ENCODE measurements at places on chromosomes 2 and 18.

DNA sequence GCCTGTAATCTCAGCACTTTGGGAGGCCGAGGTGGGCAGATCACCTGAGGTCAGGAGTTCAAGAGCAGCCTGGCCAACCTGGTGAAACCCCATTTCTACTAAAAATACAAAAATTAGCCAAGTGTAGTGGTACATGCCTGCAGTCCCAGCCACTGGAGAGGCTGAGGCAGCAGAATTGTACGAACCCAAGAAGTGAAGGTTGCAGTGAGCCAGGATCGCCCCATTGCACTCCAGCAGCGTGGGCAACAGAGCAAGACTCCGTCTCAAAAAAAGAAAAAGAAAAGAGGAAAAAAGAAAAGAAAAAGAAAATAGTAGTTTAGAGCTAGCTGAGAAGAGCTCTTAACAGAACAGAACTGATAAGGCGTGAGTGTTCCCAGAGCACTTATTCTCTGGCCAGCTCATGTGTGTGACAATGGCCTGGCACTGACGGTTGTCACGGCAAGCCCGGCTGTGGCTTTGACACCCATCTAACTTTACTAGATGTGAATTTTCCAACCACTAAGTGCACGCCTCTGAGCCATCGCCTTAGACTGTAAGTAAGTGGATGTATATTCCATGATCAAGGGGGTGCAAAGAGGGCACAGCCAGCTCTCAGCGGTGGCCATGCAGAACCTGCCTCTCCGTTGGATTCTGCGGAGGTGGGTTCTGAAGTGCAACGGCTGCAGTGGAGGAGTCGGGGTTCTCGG is 80.0 kb downstream of the ZNF516 start:
- no peak for DNase-seq

- DNase-seq, result peak; percentile 11
These were observed 63.4 kb downstream of the FAM168B start for GRCh38 chr2:131029812-131030211.

DNA sequence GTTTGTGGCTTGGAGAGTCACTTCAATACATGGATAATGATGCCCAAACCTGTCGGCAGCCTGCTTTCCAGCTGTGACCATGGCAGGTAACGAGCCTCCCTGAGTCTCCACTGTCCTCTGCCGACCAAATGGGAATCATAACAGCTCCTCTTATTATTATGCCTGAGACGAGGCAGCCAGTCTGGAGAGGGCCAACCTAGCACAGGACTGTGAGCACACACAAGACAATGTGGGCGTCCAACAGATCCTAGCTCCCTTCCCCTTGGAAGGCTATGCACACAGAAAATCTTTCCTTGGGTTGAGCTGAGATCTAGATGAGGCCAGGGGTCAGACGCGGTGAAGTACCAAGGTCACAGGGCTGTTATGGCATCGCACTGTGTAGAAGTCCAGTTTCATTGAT is 890 bp upstream of the SLC4A3 start:
- DNase-seq, result no peak

DNA sequence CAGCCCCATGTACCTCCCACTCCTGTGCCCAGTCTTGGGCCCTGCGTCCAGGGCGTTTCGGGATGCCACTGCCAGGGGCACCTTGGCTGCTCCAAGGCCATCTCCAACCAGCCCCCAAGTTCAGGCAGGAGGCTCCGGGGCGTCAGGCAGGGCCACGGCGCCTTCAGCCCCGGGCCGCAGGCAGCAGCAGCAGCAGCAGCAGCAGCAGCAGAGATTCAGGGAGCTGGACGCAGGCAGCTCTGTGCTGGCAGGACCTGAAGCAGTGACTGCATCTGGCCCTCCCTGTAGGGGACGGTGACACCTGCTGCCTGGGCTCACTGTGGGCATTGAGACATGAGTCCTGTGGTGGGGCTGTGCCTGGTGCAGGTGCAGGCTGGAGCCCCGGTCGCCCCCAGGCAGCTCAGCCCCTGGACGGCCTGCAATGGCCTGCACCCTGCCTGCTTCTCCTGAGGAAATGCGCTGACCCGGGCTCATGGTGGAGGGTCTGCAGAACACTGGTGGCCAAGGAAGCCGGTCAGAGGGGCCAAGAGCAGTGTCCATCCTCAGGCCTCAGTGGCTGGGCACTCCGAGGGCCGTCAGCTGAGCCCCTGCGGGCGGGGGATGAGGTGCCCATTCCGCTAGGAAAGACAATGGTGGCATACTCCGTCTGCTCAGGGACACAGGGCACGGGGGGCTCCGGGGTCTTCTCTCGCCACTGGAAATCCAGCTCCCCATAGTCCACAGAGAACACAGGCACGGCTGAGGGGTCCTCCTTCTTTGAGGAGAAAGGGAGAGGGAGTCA is 8.0 kb downstream of the PDCD1 start:
- no peak for DNase-seq

DNA sequence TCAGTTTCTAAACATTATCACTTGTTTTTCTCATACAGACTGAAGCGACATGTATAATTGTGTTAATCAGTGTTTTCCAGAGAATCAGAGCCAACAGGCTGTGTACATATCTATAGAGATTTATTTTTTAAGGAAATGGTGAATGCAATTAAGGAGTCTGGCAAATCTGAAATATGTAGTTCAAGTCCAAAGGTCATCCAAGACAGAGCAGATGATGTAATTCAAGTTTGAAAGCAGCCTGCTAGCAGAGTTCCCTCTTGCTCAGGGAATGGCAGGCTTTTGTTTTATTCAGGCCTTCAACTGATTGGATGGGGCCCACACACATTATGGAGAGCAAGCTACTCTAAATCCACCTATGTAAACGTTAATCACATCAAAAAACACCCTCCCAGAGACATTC is 282.6 kb downstream of the CBLN2 start:
- DNase-seq, result no peak

GRCh38 chr18:42614619-42615293 is 500.7 kb downstream of the RIT2 start:
- no peak for DNase-seq

GRCh38 chr18:5197032-5197434 is at the start of gene AKAIN1:
Gene AKAIN1 (minus strand): TSS chr18:5197257. CDS start chr18:5197053, 204 bp downstream.
- DNase-seq, result no peak
